ENCODE measurements at places on chromosomes 5 and 9.

- no peak for DNase-seq
Measured at GRCh38 chr9:108525186-108525585, 330.6 kb downstream of the ACTL7B start.

- no peak for DNase-seq
Measured at GRCh38 chr5:147177125-147177840, 57.5 kb upstream of the STK32A start.

GRCh38 chr5:81234801-81235200 lies 1.7 kb downstream of the CKMT2 start:
- DNase-seq, result no peak

GRCh38 chr5:74763504-74763903 lies 3.4 kb downstream of the GFM2 start:
- DNase-seq, result no peak

- DNase-seq, result no peak
Measured at GRCh38 chr5:133114933-133115310, 63.1 kb downstream of the HSPA4 start.

DNA sequence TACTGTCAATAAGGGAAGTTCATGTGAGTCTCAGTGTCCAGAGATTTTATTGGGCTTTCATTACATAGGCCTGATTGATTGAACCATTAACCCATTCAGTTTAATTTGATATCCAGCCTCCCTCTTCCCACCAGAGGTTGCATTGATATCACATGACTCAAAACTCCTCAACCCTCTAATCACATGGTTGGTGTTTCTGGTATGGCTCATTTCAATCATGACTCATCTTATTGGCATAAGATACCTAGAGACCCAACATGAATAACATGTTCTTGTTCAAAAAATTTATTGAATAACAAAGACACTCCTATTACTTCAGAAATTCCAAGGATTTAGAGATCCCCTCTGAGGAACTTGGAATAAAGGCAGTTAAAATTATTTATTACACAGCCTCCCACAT lies 982.2 kb downstream of the TLE1 start:
- DNase-seq, result no peak

- no peak for DNase-seq
Measured at GRCh38 chr9:69573651-69574050, 98.5 kb downstream of the APBA1 start.

Measured in NCI-H2227 treated with DMSO at 0.1 percent for 48 hours (cell line).